ENCODE measurements at places on chromosomes 1 and 21.

DNA sequence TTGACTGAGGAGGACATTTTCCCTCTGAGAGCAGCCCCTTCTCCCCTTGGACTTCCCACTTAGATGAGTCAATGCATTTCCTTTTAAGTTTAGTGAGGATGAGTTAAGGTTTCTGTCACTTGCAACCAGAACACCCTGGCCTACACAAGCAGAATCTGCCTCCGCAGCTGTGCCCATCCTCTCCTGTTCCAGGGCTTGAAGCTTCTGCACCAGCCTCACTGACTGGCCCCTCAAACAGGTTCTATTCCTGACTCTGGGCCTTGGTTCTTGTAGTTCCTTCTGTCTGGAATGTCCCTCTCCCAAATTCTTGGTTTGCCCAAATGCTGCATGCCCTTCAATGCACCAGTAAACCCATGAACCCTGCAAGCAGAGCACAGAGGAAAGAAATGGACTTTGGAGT, 394.4 kb downstream of the PTPRU start:
- no peak for DNase-seq

DNA sequence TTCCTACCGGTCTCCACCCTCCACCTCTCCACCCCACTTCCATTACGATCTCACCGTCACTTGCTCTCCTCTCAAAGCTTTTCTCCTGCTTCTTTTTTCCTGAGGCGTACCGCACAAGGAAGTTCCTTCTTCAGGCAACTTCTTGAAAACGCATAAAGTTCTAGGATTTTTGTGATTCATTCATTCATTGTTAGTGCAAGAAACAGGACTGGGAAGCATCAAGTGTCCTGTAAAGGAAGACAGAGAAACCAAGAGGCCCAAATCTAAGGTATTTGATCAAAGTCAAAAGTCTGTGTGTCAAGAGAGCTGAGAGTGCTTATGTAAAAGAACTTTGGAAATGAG, 1.3 kb upstream of the RCC2 start:
- no peak for DNase-seq

DNA sequence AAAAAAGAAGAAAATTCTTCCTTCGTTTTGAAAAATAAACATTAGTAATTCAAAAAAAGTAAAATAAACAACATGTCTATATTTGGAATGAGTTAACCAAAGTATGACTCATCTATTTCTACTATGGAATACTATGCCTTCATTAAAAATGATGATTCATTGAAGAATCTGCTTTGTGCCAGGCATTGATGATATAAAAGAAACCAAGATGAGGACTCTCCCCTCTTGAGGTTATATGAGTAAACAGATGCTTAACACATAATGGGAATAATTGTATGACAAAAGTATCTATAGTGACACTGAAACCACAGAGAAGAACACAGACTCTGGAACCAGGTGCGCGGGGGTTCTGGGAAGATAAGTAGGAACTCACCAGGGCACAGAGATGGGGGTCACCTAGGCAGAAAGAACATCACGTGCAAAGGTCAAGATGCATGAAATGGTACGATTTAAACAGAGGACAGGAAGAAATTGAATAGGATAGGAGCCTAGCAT, 18.8 kb downstream of the ELF3 start:
- DNase-seq = no peak

DNA sequence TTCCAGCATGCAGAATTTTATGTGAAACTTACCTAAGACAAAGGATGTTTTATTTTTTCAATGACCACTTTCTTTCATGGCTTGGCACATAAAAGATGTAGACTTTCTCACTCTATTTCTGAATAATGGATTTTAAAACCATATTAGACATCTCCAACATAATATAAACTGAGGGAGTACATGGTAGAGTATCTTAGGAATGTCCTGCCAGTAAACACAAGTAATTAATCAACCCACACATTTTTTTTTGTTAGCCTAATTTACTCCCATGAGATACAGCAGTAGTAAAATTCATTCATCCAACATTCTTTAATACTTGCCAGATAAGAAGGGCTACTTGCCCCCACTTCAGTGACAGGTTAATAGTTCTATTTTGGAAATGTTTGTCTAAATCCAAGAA, 235.4 kb upstream of the ADAMTS5 start:
- DNase-seq = no peak

DNA sequence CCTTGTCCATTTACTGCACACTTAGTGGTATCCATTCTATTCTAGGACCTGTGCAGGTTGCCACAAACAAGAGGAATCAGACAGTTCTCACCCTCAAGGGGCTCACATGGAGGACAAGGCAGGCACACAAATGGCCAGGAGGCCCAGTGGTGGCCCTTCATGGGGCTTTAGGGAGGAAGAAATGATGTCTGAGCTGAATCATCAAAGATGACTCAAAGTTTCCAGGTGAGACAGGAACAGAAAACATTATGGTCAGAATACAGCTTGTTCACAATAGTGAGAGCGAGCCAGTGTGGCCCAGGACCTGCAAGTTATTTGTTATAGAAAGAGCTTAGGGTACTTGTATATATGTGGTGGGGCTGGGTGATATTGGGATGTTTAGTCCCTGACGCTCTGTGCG, 26.4 kb downstream of the SHISAL2A start:
- no peak for DNase-seq

DNA sequence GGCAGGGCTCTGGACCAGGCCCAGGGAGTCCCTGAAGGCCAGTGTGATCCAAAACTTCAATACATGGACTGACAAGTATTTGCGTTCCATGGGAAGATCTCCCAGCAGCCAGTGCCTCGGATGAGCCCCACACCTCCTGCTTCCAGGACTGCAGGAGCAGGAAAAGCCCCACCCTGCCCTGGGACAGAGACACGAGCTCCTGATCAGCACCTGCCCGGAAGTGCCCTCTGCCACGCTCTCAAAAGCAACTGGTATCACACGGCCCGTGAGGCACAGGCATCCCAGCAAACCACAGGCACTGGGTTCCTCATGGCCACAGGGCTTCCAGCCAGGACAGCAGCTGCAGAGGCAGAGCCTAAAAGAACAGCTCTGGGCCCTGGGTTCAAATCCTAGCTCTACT, 48.6 kb downstream of the ACOT7 start:
- DNase-seq = no peak

DNA sequence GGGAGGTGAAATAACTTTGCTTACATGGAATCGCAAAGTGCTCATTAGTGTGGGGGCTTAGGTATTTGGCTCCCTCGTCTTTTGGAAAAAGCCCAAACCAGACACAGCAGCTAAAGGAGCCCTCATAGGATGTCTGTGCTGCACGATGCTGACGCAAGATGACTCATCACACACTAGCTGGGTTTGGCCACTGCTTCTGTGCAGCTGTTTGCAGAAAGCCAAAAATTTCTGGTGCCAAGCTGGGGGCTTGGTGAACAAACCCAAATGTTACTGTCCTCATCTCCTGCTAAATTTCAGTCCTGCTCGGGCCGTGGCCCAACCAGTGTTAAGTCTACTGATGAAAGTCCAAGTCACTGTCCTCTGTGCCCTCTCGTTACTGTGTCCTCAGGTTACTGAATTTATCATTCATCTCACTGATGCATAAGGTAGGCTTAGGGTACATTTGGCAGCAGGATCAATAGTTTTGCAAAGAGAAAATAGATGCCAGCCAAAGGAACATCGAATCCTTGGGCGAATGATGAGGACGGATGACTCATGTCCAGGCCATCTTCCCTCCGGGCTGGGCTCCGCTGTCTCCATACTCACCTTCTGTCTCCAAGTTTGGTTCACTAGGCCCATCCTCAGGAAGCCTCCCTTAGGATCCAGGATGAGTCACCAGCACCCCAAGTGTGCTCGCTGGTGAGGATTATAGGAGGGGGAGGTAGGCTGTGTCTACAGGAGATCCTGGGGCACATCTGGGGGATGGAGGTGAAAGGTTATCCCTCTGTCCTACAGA, 177.7 kb downstream of the ADSS2 start:
- no peak for DNase-seq

- DNase-seq = peak; percentile 48
Observed at GRCh38 chr1:94863919-94864318, 43.8 kb downstream of the SLC44A3 start.

- no peak for DNase-seq
Observed at GRCh38 chr1:221797506-221797905, 55.6 kb upstream of the DUSP10 start.

GRCh38 chr21:45557616-45558043, 15.4 kb upstream of the SLC19A1 start:
- no peak for DNase-seq

GRCh38 chr1:39524171-39524570, 32.7 kb downstream of the BMP8A start:
- DNase-seq = no peak

- DNase-seq = no peak
Observed at GRCh38 chr1:207883104-207883651, 27.7 kb downstream of the CD34 start.

- DNase-seq = no peak
Observed at GRCh38 chr1:179322557-179322956, 29.0 kb downstream of the SOAT1 start.

DNA sequence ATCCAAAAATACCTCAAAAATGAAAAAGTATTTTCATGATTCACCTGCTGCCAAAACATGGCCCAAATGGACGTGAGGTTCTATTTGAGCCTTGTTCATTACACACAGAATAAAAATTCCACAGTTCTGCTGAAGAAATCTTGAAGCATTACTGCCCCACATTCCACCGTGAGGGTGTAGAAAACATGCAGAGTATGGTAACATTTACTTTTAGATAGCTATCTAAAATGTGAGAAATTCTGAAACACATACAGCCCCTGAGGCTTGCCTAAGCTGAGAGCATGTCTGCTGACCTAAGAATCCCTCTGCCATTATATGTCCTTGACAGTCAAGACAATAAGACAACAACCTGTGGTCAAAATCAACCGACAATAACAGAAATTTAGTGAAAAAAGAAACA, 186.5 kb downstream of the DSCAM start:
- DNase-seq = no peak

DNA sequence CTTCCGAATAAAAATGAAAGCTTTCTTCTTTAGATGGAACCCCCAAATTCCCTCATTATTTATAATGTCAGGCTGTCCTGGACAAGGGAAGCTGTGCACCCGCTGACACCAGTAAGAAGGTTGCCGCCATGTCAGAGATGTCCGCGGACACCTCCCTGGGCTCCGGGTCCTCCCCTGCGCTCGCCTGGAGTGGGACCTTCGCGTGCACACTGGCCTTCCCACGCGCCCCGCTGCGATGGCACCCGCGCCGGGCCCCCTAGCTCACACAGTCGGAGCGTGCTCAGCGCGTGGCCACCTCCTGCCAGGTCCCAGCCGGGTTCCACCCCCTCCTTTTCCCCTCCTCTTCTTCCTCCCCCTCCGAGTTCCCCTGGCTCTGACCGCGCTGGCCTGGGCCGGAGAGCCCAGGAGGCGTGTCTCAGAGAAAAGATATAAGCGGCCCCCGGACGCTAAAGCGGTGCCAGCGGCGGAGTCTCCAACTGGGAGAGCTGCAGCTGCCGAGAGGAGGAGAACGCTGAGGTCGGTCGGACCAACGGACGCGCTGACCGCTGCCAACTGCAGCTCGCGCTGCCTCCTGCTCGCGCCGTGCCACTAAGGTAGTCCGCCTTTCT, at the start of gene G0S2:
Gene G0S2 (plus strand): TSS at position 456 of the 608 bp plus-strand sequence. CDS start 273 bp downstream, outside the sequence.
- DNase-seq = no peak

GRCh38 chr1:209324901-209325871, 258.3 kb upstream of the CAMK1G start:
- no peak for DNase-seq

GRCh38 chr1:26391450-26391849, 18.9 kb upstream of the ZNF683 start:
- DNase-seq = no peak

GRCh38 chr1:159598196-159598595, 10.6 kb downstream of the APCS start:
- no peak for DNase-seq

- DNase-seq = no peak
Observed at GRCh38 chr1:109923946-109924275, 13.3 kb downstream of the CSF1 start.

GRCh38 chr1:7810395-7810794, 26.3 kb downstream of the PER3 start:
- DNase-seq = no peak

DNA sequence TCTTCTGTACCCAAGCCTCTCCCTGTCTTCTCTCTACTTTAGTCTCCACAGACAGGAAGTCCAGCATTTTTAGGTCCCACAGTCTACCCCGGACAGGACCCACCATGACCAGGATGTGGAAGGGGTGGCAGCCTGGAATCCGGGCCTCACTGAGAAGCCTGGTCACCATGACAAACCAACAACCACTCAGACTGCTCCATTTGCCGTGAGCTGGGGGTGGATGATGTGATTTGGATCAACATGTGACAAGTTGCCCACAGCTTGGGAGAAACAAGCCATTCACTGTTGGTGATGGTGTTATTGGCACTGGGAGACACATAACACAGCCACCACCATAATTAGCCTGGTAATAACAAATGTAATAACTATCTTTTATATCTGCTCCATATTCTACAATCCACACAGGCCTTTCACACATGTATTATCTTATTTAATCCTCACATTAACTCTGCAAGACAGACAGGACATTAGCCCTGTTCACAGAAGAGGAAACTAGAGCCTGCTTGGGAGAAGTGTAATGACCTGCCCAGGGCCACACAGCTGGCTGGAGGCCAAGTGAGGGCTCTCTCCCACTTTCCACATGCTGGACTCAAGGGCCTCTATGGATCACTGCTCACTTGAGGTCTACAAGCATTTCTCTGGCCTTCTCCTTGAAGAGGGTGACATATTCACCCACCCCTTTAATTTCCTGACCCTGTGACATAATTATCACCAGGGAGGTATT, 22.9 kb downstream of the MEF2D start:
- no peak for DNase-seq

DNA sequence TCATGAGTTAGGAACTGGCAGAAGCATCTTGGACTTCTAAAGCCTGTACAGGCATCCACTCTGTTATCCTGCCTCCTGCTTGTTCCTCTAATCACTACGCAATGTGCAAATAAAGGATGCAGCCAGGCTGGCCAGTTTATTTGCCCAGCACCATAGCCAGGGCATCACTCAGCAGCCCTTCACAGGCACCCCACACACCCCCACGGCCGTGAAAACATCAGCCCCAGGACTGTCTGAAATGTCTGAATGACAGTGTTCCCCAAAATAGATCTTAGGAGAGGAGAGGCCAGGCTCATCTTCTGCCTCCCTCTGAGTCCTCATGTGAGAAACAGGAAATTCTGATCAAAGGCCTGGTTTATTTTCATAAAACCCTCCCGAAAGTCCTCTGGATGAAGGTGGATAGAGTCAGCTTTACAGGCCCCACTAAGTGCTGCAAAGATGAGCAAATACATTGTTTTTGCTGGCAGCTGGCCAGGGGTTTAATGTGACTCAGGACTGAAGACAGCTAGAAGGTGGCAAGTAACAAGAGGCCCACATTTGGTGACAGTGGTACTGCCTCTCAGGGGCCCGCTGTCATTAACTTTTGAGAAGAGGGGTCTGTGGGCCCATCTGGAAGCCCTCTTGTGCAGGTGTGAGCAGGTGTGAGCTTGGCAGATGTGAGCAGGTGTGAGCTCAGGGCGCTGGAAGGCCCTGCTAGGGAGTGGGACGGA, 32.9 kb downstream of the GRHL3 start:
- no peak for DNase-seq

GRCh38 chr1:199295107-199295506, 656.3 kb downstream of the PTPRC start:
- no peak for DNase-seq

Data from right kidney (tissue), 9 donors.